Forelimb muscle (tissue), 1 donor: ENCODE measurements at places on chromosomes 7 and 10. TPM values are rescaled to one million over a fixed set of nuclear protein-coding genes. Genes with fewer than 3 reads are reported as not detected.

DNA sequence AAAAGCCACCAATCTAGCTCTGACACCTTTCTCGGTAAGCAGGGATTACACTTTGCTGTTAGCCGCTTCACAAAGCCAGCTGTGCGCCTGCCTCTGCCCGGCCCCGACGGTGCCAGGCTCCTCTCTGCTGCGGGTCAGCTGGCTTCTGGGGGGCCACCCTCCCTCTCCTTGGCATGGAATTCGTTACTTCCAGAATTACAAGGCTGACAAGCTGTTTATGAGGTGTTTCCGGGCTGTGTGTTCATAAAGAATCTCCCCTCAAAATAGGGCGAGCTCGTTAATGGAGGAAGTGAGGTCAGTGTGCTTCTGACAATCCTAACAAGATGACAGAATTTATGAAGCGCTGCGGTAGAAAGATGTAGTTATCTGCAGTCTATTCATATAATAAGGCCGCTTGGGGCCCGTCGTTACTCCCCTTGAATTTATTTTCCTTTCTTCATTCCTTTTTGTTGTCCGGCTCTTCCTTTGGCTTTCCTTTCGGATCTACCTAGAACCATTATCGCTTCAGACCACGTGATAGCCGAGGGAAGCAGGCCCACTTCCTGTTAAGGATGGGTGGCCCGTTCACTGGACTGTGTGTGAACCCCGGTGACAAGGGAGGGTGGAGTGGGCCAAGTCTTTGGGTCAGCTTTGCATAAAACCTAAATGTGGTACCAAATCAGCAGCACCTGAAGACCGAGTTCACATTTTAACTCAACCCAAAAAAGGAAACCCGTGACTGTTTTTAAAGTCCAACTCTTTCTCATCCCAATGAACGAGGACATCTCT is 273.0 kb upstream of the YAE1 start:
- no peak for DNase-seq

DNA sequence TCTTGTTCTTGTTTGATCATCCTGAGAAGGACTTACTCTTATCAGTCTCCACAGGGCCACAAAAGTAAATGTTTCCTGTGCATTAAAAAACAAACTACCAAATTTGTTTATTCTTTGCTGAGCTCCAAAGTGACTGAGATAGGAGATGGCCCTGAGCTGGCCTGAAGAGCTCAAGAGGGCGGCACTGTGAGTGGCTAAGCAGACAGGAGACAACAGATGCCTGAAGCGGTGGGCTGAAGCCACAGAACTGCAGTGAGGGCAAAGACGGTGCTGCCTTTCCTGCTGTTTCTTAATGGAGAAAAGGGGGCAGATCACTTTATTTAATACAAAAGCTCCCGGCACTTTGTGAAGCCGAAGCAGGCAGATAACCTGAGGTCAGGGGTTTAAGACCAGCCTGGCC is 379.6 kb downstream of the ARL4A start:
- DNase-seq = no peak

- no peak for DNase-seq
Observed at GRCh38 chr7:149217570-149217969, 21.9 kb upstream of the ZNF212 start.

GRCh38 chr10:33509231-33509831 is 174.9 kb upstream of the NRP1 start:
- peak; percentile 55 for DNase-seq

- DNase-seq = no peak
Observed at GRCh38 chr7:89777499-89777898, 376.8 kb upstream of the STEAP1 start.

DNA sequence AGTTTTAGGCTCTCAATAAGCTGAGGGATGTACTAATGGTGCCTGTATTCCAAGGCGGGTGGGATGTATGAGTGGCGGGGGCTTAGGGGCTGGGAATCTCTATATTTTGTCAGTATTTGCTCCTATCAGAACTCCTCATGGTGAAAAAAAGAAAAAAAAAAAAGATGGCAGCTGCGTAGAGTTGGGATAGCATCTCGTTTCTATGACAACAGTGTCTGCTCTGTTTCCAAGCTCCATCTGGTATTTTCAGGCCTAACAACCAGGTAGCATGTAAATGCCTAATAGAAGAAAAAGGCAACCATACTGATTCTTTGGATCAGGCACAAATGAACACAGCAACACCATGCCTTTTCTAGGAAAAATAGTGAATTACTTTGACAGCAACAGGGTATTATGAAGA is 11.7 kb upstream of the CCDC172 start:
- DNase-seq = no peak

DNA sequence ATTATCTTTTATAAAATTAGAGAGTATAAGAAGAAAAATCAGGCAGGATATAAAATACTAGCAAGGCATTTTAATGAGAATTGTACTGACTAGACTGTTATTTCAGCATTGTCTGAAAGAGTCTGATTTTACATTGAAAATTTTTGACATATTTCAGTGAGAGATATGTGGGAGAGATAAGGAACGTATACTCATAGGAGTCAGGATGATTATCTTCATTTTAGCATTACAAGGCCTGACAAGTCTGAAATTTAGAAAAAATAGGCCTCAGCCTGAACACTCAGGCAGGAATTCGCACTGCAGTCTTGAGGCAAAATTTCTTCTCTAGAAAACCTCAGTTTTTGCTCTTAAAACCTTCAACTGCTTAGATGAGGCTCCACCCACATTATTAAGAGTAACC is 386.0 kb downstream of the HGF start:
- no peak for DNase-seq

DNA sequence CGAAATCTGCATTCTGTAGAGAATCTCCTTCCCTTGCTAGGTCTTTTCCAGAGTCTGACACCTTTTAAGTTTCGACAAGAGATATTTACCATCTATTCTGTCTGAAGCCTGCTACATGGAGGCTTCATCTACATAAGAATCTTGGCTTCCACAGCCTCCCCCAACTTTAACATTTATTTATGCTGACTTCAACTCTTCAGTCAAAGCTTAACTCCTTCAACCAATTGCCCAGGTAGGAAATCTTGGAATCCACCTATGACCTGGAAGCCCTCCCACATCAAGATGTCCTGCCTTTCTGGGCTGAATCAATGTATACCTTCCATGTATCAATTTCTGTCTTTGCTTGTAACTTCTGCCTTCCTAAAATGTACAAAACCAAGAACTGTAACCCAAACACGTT is 54.7 kb downstream of the MINPP1 start:
- no peak for DNase-seq

DNA sequence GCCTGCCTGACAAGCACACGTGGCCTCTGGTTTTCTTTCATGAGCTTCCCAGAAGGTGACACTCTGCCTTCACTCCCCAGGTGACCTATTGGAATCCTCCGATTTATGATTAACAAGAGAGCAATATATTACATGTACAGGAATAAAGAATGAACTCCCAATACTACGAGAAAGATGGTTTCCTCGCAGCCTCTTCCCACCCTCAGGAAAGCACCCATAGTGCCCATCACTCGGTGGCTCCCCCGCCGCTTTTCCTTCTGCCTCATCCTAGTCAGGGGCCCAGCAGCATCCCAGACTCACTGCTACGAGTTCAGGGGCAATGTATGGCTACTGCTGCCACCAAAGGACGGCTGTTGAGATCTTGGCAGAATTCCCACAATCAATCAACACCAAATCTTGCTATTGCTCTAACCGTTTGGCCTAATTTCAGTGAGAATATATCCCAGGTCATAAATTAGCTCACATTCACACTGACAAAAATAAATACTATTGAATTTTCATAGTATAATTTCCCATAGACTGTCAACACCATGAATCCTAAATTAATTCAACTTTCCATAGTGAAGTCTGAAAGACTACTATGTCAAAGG is 196.3 kb downstream of the TNS3 start:
- DNase-seq = no peak

DNA sequence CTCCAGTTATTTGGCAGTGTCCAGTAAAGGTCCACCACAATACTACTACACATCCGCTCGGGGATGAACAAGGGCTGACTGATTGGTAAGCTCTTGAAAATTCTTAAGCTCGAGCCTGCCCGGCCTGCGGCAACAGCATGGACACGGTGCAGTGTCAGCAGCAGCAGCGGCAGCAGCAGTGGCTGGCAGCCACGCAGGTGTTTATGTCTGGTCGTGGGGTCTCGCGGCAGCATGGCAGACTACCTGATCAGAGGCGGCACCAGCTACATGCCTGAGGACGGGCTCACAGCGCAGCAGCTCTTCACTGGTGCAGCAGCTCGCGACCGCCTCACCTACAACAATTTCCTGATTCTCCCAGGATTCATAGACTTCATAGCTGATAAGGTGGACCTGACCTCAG is 19.6 kb upstream of the TRIM24 start:
- DNase-seq = no peak

DNA sequence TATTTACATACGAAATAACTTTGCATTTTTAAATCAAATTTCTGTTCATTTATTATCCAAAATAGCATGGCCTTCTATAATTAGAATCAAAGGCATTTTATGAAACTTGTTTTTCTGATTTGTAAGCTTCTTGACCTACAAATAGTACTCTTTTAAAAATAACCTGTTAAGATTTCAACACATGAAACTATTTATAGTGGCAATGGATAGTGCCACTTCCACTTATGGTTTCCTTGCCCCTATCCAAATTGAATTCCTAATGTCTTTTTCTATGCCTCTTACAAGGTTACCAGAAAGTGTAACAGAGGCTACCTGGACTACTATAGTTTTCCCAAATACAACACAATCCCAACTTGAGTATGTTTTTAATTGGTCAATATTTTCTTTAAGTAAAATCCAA is 263.5 kb downstream of the SEMA3D start:
- no peak for DNase-seq

DNA sequence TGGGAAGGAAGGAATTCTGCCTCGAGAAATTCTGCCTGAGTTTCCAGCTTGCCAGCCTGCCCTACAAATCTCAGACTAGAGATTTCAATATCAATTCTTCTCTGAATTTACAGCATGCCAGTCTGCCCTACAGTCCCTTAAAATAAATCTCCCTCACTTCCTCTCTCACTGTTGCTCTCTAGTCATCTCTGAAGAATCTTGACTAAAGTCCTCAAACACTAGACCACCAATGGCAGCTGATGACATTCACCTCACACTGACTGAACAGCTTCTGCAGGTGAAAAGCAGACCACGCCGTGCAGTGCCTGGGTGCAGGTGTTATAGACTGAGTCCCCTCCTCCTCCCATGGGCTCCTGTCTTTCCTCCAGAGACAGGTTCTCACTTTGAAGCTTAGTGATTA is 30.4 kb downstream of the PPP1R3C start:
- no peak for DNase-seq

DNA sequence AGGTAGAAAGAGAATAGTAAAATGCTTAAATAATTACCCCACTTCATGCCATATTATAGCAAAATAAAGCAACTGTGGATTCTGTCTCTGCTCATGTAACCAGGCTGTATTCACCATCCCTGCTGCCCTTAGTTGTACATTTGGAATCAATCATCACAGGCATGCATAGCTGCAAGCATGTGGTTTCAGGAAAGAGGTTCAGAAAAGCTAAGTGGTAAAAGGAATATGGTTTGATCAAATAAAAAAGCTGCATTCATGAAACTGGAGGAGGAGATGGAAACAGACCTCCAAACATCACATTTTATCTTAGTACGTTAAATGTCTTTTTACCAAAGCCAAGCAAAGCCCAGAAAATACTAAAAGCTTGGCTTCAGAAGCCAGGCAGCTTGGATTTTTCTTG is 81.3 kb downstream of the ADAM22 start:
- DNase-seq = no peak

- DNase-seq = no peak
Observed at GRCh38 chr10:34341473-34341872, 473.6 kb downstream of the PARD3 start.

Gene PURB
- polyA plus RNA-seq = 33.9 TPM

Gene CPED1
- polyA plus RNA-seq = 8.4 TPM

Gene ANXA8
- not detected for polyA plus RNA-seq
